Stimulated activated CD4-positive, alpha-beta T cell treated with anti-CD3 and anti-CD28 coated beads, Interleukin-4, amount 100 ng/mL, for 4 hours (primary cell): ENCODE measurements at places on chromosomes 5 and 9.

DNA sequence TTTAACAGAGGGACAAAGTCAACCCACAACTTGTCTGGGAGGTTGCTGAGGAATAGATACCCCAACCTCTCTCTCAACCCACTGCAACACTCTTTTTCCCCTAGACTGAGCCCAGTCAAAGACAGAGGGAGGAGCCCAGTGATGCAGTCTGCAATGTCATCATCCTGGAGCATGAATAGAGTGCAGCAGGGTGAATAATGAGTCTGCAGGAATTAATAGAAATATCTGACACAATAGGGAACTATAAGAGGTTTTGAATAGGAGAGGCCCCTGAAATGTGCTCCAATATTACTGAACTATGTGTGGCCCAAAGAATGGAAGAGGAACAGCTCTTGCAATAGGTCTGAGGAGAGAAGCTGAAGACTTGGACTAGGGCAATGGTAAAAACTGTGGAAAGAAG is 59.1 kb downstream of the PDCD1LG2 start:
- no peak for DNase-seq

DNA sequence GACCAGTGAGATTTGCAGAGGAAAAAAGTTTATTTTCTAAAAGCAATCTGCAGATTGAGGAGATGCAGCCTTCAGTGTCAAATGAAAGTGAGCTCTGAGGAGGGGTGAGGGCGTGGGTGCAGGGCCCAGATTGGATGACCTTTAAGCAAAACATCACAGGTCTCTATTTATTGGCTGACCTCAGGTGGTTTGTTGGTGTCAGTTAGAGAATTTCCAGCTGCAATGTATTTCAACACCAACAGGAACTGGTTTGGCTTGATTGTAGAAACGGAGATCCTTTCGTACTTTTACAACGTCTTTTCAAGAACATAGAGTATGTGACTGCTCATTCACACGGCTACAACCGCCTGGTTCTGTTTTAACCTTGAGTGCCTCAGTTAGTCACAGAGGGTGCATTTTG is 1069.1 kb downstream of the EFNA5 start:
- no peak for DNase-seq

GRCh38 chr9:20043035-20043434 is 254.2 kb upstream of the SLC24A2 start:
- DNase-seq: peak; percentile 6

- no peak for DNase-seq
These were observed 8.0 kb downstream of the DIPK1B start for GRCh38 chr9:136720251-136720897.

GRCh38 chr5:147986134-147986757 is 77.5 kb upstream of the SPINK5 start:
- no peak for DNase-seq

- DNase-seq: no peak
These were observed 774.7 kb upstream of the EDIL3 start for GRCh38 chr5:85159395-85159794.

- no peak for DNase-seq
These were observed 176.0 kb downstream of the SLC12A2 start for GRCh38 chr5:128259607-128260021.

DNA sequence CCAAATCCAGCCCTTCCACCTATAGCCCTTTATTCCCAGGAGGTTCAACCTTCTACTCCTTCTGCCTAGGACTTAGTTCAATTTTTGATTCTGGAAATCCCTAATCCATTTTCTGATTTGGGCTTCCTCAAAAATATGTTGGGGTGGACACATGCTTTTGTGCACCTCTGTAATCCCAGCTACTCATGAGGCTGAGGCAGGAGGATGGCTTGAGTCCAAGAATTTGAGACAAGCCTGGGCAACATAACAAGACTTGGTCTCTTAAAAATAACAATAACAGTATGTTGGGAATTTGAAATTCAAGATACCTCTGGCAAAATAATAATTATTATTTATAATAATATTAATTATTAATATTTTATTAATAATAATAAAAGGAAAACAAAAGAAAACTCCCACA is 188.7 kb upstream of the TLE4 start:
- DNase-seq: no peak

DNA sequence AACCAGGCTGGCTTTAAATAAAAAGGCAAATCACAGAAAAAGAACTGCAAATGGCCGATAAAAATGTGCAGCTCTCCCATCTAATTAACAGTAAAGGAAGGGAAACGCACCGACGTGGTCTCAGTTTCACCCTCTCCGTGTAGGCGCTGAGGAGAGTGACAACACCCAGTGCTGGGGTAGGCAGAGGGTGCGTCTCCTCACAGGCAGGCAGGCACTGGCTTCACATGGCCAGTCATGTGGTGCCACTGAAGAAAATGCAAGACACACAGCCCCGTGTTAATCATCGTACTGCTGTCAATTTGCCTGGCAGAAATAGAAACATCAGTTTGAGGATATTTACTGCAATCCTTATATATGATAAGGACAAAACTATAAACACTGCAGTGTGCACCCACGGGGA is 178.4 kb downstream of the FANCC start:
- DNase-seq: no peak

- no peak for DNase-seq
These were observed 449.5 kb downstream of the AGTPBP1 start for GRCh38 chr9:85292261-85292660.

- DNase-seq: no peak
These were observed 4.6 kb upstream of the FCN1 start for GRCh38 chr9:134922066-134922931.

DNA sequence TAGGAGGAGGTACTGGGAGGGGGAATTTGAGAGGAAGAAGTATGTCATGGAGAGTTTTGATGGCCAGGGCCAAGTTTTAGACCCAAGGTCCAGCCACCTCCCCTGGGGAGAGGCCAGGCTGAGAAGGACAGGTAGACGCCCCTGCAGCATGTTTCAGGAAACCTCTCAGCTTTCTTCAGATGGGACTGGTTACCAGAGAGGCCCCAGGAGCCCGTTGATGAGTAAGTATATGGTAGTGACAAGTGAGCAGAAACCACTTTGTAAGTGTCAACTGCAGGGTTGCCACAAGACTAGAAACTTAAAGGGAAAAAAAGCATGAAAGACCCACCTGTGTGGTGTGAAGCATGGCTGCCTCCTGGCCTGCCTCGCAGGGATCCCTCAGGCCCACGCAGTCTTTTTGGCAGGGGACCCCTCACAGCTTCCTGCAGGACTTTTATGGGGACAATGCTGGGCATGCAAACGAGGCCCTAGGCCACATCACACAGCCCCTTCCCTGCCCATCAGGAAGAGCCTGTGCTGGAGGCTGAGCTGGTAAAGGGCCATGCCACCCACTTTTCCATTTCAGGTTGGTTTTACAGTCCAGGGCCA is 255.9 kb downstream of the FSTL4 start:
- DNase-seq: no peak
